SJCRH30 (cell line): ENCODE measurements at places on chromosomes 11 and 22. TPM values are rescaled to one million over a fixed set of nuclear protein-coding genes. Genes with fewer than 3 reads are reported as not detected.

DNA sequence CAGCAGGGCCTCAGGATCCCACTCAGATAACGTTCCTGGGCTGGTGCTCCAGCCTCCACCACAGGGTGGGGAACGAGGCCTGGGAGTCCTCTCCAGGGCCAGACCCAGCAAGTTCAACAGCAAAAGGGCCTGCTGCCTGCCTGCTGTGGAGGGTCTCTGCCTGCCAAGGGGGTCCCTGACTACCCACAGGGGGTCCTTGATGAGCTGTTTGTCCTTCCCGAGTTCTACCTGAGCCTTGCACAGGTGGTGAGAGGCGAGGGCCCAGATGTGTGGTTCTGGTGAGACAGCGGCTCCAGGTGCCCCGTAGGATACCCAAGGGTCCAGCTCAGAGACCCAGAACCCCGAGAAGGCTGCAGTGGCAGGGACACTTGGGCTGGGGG, 4.4 kb downstream of the DUSP8 start:
- no peak for DNase-seq

SYT7 gene
- 1.1 and 1.3 TPM in 2 replicates for total RNA-seq

- no peak for DNase-seq
Observed at GRCh38 chr22:26558248-26558895, 31.6 kb downstream of the TPST2 start.

KRTAP5-2 gene
- not detected in 2 replicates for total RNA-seq

DNA sequence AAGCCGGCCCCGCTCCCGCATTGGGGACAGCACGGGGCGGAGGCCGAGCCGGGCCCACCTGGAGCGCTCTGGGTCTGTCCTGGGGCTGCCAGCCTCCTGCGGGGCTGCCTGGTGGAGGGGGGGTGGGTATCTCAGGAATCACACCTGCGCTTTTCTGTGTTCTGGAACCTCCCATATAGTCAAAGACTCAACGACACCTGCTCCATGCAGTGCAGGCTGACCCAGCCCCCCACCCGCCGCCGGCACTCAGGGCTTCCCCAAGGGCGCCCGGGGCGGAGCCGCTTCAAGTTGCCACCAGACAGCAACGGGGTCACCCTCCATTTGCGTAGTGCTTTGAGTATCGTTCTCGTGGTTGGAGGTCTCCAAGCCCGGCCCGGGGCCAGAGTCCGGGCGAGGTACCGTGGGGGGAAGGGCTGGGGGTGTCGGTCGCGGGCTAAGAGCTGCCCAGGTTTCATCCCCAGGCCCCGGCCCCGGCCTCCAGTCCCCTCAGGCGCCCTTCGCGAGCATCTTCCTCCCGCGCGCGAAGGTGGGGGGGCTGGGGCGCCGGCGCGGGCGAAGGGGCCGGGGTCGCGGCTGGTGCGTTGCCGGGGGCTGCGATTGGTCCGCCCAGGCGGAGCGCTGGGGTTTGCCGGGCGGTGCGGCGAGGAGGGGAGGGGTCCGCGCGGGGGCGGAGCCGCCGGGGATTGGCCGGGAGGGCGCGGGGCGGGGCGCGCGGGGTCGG, 6.6 kb downstream of the TSPAN4 start:
- no peak for DNase-seq

GCAT gene
- 14.2 and 15.0 TPM in 2 replicates for total RNA-seq

DNA sequence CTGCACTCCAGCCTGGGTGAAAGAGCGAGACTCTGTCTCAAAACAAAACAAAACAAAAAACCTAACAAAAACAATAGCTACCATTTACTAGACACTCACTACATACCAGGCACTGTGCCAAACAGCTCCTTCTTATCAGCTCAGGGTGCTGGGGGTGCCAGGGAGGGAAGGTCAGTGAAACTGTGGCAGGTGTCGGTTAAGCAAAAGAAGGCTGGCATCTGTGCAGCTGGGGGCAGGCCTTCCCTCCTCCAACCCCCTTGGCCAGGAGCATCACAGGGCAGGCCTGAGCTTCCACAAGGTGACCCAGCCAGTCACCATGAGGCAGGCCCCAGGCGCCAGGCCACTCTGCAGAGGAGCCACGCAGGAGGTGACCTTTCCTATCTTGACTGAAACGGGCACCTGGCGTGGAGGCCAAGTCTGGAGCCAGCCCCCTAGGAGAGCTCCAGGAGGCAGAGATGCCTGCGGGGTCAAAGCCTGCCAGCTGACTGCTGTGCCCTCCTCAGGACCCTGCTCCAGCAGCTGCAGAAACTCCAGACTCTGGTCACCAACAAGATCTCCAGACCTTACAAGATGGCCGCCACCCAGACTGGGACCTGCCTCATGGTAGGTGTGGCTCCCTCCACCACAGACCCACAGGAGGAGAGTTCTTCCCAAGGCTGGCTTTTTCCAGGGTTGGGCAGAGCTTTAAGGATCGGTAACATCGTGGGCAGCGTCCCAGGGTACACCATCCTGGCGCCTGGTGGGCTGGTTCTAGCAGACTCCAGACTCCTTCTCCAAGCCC, 31.3 kb upstream of the DGKZ start:
- no peak for DNase-seq

DNA sequence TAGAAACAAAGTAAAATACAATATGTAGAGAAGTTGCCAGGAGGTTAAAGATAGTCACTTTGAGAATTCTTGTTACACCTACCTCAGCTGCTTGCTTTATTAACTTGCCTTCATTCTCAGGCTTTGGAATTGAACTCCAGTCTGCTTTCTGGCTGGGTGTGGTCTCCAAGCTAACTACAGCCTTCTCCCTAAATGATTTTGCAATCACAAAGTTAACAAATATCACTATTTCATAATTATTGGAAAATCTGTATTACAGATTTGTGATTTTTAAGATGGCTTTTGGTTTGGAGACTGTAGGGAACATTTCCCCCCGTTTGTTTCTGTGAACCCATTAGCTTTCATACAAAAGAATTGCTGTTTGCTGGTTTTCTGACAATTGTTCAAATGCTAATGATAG, 2.2 kb downstream of the PLAAT5 start:
- DNase-seq: no peak

DEFB131B gene
- not detected in 2 replicates for total RNA-seq

GRCh38 chr11:77455740-77456139, 18.2 kb downstream of the PAK1 start:
- DNase-seq: no peak

GRCh38 chr11:130478204-130478701, 29.8 kb downstream of the ADAMTS15 start:
- peak; percentile 80 for DNase-seq

GRCh38 chr22:45975164-45976161, 1.5 kb downstream of the WNT7B start:
- DNase-seq: no peak

MYOD1 gene
- 675 and 679 TPM in 2 replicates for total RNA-seq

NNMT gene
- total RNA-seq: 51.2 and 59.6 TPM in 2 replicates

GGTLC3 gene
- 0.24 TPM in 1 of 2 replicates, not detected in the other for total RNA-seq

KRTAP5-11 gene
- total RNA-seq: not detected in 2 replicates

DNA sequence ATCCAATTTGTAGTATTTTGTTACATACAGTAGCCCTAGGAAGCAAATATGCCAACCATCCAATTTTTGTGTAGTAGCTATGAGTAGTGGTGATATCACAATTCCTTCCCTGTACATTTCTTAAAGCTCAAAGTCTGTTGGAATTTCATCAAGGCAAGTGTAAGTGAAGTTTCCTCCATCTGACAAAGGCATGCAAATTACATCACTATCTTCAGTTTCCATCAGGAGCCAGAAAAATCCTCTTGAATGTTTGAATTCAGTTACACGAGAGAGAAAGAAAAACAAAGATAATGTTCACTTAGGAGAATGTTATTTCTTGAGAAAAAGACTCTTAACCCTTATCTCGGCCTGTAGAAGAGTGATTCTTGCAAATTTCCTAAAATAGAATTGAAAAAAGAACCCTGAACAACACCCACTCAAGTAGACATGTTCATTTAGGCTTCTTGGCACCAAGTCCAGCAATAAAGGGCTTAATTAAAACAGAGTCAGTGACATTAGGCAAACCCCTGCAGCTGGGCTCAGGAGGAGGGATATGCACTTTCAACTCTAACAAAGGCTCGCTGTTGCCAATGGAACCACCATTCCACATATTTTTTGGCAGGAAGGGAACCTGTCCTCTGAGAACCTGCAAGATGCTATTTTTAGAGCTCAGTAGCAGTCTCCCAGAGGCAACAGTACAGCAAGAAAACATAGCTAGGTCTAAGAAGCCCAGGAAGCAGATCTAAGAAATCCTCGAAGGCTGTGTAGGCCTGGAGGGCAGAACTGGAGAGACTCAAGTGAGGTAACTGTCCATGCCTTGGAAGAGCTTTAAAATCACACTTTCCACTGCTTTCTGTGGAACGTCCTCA, 144.6 kb downstream of the CCDC81 start:
- DNase-seq: no peak

GRCh38 chr22:45218976-45219375, 21.7 kb downstream of the KIAA0930 start:
- DNase-seq: peak; percentile 50

- DNase-seq: no peak
Observed at GRCh38 chr11:107953446-107953845, 25.2 kb downstream of the RAB39A start.

GRCh38 chr11:65121447-65121864, 478 bp downstream of the FAU start:
- DNase-seq: no peak

- DNase-seq: no peak
Observed at GRCh38 chr22:40147388-40148176, 30.1 kb upstream of the TNRC6B start.

DNA sequence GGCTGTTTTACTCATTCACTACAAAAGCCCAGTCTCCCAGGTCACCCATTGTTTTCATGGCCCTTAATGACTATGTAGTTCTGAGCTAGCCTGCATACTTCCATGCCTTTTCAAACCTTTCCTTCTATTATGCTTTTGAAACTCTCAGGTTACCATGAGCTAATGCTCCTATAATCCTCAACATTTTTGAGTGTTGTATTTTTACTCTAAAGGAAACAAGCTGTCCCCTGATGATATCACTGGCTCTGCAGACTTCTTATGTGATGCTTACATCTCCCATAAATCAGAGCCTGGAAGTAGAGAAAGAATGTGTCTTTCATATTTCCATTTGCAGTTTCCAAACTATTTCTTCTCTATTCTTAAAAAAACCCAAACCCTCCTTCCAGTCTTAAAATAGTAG, 159.0 kb upstream of the RAG2 start:
- no peak for DNase-seq

SNU13 gene
- total RNA-seq: 133 and 136 TPM in 2 replicates

SLC5A4 gene
- 0.10 TPM in 1 of 2 replicates, not detected in the other for total RNA-seq

DNA sequence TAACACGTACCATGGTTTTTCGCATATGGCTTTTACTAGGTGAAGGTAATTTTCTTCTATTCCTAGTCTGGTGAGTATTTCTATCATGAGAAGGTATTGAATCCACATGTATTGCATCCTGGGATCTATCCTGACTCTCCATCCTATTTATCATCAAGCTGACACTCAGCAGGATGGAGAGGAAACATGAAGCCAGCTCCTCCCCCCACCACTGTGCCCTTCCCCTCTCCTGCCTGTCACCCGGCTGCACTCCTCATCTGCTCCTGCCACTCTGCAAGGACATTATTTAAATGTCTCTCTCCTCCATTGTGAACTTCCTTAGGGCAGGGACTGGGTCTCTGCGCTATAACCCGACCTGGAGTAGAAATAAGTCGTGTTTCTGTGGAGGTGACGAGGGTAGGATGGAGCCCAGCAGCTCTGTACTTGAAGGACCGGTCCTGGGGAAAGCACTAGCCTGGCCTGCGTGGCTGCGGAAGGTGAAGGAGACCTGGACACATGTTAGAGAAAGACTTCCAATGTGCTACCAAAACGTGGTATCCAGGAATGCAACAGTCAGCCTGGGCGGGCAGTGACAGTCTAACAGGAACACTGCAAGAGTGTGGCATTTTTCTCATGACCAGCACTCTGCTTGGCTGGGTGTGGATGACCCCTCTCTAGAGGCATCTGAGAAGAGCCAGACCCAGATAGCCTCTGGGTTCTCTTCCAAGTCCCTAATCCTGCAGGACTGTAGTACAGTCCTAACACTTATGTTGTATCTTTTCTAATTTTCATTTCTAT, 111.2 kb downstream of the MICAL3 start:
- DNase-seq: peak; percentile 75

DNA sequence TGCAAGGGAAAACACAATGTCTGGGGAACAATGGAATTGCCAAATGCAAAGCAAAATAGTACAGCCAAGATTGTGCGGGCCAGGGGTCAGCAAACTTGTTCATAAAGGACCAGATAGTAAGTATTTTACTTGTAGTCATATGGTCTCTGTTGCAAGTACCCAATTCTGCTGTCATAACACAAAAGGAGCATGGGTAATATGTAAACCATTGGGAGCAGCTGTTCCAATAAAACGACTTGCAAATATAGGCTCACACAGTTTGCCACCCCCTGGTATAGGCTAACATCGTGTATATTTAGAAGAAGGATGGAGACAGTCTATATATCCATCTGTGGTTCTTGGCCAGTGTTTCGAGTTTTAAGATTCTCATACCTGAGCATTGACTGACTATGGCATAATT, 15.6 kb downstream of the SDHAF2 start:
- DNase-seq: no peak

DNA sequence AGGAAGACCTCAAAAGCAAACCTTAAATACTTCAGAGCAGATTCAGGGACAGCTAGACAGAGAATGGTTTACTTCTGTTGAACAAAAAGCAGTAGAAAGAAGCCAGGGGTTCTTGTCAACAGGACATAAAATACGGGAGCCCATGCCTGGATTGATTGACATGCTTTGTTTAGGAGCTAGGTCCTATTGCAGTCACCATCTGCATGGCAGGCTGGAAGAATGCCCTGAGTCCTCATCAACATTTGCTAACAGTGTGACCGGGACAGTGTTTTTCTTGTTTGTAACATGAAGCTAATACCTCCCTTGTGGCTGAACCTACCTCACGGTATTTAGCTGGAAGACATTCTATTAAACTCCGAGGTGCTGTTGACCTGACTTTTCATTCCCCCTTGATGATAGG, 225.4 kb downstream of the NTM start:
- DNase-seq: no peak

DNA sequence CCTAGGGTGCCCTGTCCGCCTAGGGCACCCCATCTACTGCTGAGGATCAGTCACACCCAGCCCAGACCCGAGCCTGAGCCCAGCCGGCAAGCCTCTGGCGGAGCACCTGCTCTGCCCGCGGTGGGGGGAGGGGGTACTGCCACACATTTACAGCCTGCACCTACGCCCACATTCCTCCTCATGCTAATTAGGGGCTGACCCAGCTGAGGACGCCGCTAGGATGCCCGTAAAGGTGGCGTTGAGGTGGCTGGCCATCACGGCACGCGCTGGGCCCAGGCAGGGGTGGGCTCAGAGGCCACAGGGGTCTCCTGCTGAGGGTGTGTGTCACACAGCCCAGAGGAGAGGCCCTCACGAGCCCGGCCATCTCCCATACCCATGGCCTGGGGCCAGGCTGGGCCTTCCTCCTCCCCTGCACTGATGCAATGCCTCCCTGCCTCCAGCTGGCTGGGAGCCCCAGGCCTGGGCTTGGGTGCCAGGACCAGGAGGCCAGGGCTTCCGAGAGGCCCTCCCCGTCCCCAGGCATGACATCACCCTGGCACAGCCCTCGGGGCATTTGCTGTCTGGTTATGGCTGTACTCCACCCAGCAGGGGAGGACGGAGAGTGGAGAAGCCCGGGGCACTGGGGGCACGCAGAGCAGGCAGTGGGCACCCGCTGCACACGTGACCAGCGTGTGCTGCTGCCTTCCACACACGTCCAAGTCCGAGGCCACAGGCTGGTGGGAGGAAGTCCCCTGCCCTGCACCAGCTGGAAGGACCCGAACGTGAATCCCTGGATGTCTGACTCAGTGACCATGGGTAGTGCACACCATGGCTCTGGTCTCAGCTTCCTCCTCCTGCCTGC, 12.7 kb downstream of the DUSP8 start:
- no peak for DNase-seq

RAC2 gene
- total RNA-seq: not detected in 2 replicates

DRICH1 gene
- total RNA-seq: not detected in 2 replicates
